ENCODE measurements at places on chromosomes 16 and 17. TPM values are rescaled to one million over a fixed set of nuclear protein-coding genes. Genes with fewer than 3 reads are reported as not detected.

- no peaks in the 10 kb centered on the region for H3K4me1 ChIP-seq
- DNase-seq: peak; percentile 6
- H3K4me3 ChIP-seq: no peak overlapping the region
- peaks cover 9% of the 10 kb centered on the region for H3K36me3 ChIP-seq
- H3K27me3 ChIP-seq: no peaks in the 10 kb centered on the region
Measured at GRCh38 chr16:69942627-69943170, 8.4 kb upstream of the CLEC18A start.

DNA sequence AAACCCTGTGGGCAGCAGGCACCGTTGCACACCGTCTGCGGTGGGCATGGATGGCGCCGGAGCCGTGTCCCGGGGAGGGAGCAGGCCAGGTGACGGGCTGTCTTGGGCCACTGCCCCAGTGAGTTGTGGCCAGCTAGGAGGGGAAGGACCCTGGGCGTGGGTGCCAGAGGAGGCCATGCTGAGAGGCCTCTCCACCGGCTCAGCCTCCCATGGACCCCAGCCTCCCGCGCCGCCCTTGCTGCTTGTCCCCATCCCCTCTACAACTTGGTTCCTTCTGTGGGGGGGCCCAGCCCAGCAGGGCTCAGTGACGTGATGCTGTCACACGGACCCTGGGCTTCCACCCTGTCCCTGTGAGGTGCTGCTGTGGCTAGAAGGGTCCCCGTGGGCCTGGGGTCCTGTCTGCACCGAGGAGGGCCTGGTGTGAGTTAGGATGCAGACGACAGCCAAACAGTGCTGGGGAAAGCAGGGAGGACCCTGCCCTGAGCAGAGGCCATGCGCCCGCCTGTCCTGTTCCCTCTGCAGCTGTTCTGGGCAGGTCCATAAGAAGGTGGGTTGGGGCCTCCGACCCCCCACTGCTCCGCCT, 11.3 kb downstream of the UBE2I start:
- no peaks in the 10 kb centered on the region for H3K27me3 ChIP-seq
- no peak overlapping the region for H3K4me3 ChIP-seq
- DNase-seq: no peak
- H3K4me1 ChIP-seq: peaks cover 3% of the 10 kb centered on the region
- peaks cover 99% of the 10 kb centered on the region for H3K36me3 ChIP-seq
- H3K27ac ChIP-seq: no peak overlapping the region

C16orf74 gene
- 0.53 TPM for polyA plus RNA-seq

CTRL gene
- polyA plus RNA-seq: 0.90 TPM

GRCh38 chr17:73987845-73988509, 215.5 kb upstream of the RPL38 start:
- DNase-seq: no peak
- H3K36me3 ChIP-seq: no peaks in the 10 kb centered on the region
- H3K27me3 ChIP-seq: peaks cover 39% of the 10 kb centered on the region
- no peaks in the 10 kb centered on the region for H3K4me1 ChIP-seq

GRCh38 chr17:45127207-45127547, 5.1 kb downstream of the PLCD3 start:
- no peaks in the 10 kb centered on the region for H3K27me3 ChIP-seq
- H3K27ac ChIP-seq: peak overlapping the region; percentile 84
- H3K4me3 ChIP-seq: no peak overlapping the region
- no peaks in the 10 kb centered on the region for H3K36me3 ChIP-seq

CLDN6 gene
- polyA plus RNA-seq: not detected

GRCh38 chr17:20225162-20226115, 216.3 kb downstream of the SPECC1 start:
- no peak overlapping the region for H3K27ac ChIP-seq
- H3K4me3 ChIP-seq: no peak overlapping the region
- peaks cover 10% of the 10 kb centered on the region for H3K36me3 ChIP-seq
- H3K4me1 ChIP-seq: no peaks in the 10 kb centered on the region

GRCh38 chr16:69563605-69564580, 1.9 kb upstream of the NFAT5 start:
- no peak overlapping the region for H3K4me3 ChIP-seq
- no peak for DNase-seq
- H3K4me1 ChIP-seq: peaks cover 33% of the 10 kb centered on the region
- no peaks in the 10 kb centered on the region for H3K27me3 ChIP-seq

DNA sequence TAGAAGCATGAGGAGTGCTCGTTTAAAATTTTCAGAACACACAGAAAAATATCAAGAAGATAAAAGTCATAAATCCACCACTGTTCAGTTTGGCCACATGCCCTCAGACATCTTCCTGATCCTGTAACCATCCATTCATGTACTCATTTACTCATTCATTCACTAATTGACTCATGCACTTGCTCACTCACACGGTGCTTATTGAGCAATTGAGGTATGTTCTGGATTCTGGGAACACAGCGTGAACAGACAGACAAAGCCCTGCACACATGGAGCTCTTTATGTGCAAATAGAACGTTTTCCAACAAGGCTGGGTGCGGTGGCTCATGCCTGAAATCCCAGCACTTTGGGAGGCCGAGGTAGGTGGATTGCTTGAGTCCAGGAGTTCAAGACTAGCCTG, 10.2 kb upstream of the NATD1 start:
- H3K27ac ChIP-seq: no peak overlapping the region
- DNase-seq: no peak

DNA sequence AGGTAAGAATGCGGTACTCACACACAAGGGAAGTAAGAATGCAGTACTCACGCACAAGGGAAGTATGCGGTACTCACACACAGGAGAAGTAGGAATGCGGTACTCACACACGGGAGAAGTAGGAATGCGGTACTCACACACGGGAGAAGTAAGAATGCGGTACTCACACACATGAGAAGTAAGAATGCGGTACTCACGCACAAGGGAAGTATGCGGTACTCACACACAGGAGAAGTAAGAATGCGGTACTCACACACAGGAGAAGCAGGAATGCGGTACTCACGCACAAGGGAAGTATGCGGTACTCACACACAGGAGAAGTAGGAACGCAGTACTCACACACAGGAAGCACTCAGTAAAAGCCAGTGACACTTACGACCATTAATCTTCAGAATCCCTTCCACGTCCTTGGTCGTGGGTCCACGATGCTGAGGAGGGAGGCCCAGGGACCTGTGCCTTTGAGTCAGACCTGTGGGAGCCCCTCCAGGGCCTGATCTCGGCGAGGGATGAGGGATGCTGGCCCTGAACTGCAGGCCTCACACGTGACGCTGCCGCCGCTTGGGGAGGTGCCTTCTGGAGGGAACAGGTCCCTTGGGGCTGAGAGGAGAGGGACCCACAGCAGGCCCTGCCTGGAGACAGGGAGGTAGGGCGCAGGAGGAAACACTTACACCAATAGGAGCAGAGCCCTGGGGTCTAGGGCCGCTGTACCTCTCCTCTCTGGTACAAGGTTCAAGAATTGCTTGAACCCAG, 20.2 kb downstream of the ABR start:
- H3K4me3 ChIP-seq: no peak overlapping the region
- no peak overlapping the region for H3K27ac ChIP-seq
- peaks cover 4% of the 10 kb centered on the region for H3K36me3 ChIP-seq
- H3K27me3 ChIP-seq: no peaks in the 10 kb centered on the region
- no peak for DNase-seq

GRCh38 chr16:117379-118365, 20.8 kb downstream of the NPRL3 start:
- no peaks in the 10 kb centered on the region for H3K4me1 ChIP-seq
- DNase-seq: peak; percentile 40
- H3K27ac ChIP-seq: no peak overlapping the region
- no peaks in the 10 kb centered on the region for H3K36me3 ChIP-seq
- H3K27me3 ChIP-seq: no peaks in the 10 kb centered on the region
- no peak overlapping the region for H3K4me3 ChIP-seq
